Stimulated activated CD8-positive, alpha-beta memory T cell treated with anti-CD3 and anti-CD28 coated beads, Interleukin-7, amount 100 ng/mL, for 4 hours (primary cell): ENCODE measurements at places on chromosomes 7 and 10.

GRCh38 chr7:135385209-135385608 is 124.7 kb downstream of the CNOT4 start:
- DNase-seq = no peak

DNA sequence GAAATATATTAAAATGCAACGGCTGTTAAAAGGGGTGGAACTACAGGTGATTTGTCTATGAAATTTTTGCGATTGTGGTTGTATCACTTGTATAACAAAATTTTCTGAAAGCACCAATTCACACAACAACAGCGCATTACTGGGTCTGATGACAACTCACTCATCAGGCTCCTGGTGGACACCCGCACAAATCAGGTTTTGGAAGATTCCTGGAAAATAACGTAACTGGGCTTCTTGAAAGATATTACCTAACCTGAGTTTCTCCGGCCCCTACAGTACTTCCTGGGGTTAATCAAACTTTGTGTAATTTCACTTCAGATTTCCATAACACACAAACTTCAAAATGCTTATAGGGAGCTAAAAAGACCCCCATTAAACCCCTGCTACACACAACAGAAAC is 7.6 kb downstream of the SNX8 start:
- no peak for DNase-seq

- no peak for DNase-seq
These were observed 21.4 kb upstream of the RSBN1L start for GRCh38 chr7:77674878-77675277.

DNA sequence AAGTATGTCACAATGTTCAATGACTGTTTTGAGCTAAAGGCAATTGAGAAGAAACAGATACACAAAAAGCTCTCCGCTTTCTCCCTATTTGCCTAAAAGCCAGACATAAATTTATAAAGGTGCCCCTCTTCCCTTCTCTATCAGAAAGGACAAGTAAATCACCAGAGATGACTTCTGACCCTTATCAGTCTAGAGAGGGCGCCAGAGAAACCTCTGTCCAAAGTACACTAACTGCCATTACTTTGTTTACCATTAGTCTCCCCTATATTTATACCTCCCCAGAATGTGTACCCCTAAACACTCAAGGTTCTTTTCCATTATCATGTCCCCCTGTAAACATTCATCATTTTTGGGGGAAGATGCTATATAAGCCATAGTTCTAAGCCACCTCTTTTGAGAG is 49.3 kb downstream of the TPK1 start:
- DNase-seq = no peak

DNA sequence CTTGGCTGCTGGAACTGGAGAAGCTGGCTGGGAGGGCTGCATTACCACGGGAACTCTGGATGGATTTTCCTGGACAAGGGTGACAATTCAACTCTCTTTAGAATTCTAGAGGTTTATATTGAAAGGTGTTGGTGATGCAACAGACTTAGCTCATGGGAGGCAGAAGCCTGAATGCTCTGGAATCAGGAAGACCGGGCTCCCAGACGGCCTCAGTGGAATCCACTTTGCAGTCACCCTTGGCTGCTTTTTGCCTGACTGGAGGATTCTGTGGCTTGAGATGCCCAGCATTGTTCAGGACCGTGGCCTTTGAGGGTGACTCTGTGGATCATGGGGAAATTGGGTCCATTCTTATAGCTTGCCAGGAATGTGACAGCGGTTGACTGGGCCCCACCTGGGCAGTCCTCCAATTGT is 32.3 kb downstream of the PYROXD2 start:
- DNase-seq = no peak

GRCh38 chr10:34866848-34867247 is 51.8 kb upstream of the PARD3 start:
- no peak for DNase-seq
